Activated CD8-positive, alpha-beta T cell treated with anti-CD3 and anti-CD28 coated beads for 36 hours (primary cell): ENCODE measurements at places on chromosomes 2 and 18. TPM values are rescaled to one million over a fixed set of nuclear protein-coding genes. Genes with fewer than 3 reads are reported as not detected.
A peak's percentile ranks its signal among the peaks of the same experiment; 100 is the strongest.

DNA sequence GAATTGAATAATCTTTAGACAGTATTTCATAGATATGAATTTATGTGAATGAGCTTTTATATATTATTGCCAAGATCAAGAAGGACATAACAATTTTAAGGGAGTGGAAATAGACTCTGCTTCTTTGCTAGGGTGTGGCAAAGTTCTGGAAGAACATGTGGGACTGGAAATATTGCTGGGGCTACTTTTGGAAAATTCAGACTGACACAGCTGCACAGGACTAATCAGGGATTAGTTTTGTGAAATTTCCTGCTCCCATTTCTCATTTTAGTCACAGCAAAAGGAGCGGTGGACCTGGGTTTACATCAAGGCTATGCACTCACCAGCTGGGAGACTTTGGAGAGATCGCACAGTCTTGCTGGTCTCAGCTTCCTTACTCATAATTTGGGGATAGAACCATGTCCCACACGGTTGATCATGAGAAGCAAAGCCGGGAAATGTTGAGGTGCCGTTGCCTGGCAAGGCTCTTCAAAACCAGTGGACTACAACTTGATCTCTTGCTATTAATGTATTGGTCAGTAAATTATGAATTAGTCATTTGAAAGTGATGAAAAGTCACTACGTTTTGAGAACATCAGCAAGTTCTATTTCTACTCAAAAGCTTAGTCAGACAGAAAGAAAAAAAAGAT, 42.4 kb downstream of the IL1RL2 start:
- H3K4me1 ChIP-seq, result peaks cover 56% of the 10 kb centered on the region
- no peak for DNase-seq
- no peaks in the 10 kb centered on the region for H3K27me3 ChIP-seq

GRCh38 chr2:168035458-168035857, 211.9 kb downstream of the STK39 start:
- peaks cover 11% of the 10 kb centered on the region for H3K4me1 ChIP-seq
- H3K27ac ChIP-seq, result peak overlapping the region; percentile 21
- no peak overlapping the region for H3K4me3 ChIP-seq

GRCh38 chr2:10385933-10386773, 62.0 kb downstream of the ODC1 start:
- peaks cover 85% of the 10 kb centered on the region for H3K4me1 ChIP-seq
- H3K4me3 ChIP-seq, result no peak overlapping the region
- peak overlapping the region; percentile 77 for H3K27ac ChIP-seq

GRCh38 chr2:6657855-6658254, 207.9 kb downstream of the CMPK2 start:
- DNase-seq, result no peak
- no peak overlapping the region for H3K4me3 ChIP-seq
- H3K36me3 ChIP-seq, result no peaks in the 10 kb centered on the region
- H3K27ac ChIP-seq, result no peak overlapping the region
- H3K4me1 ChIP-seq, result no peaks in the 10 kb centered on the region

DNA sequence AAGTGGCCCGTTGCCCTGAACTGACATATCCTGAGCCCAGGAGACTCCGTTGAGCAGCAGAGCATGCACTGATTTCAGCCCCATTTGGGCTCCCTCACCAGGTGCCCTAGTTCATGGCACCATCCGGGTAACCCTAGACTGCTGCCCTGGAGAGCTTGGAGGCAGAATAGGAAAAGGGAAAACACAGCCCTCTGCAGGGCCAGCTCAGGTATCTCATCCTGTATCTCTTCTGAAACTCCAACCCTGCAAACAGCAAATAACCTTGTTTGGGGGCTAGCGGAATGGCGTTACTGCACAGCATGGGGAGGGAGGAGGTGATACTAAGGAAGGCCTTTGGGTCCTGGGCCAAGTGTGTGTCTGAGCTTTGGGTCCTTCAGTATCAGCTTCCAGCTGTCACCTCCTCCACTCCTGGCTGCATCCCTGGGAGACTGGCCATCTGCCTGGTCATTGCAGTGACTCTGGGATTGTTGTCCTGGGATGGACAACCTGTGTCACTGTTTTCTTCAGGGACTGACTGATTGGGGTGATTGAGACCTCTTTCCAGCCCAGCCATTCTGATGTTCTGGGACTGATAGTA, 233.8 kb upstream of the SKOR2 start:
- no peak overlapping the region for H3K27ac ChIP-seq
- H3K36me3 ChIP-seq, result no peaks in the 10 kb centered on the region
- H3K4me3 ChIP-seq, result no peak overlapping the region
- peaks cover 6% of the 10 kb centered on the region for H3K27me3 ChIP-seq
- no peaks in the 10 kb centered on the region for H3K4me1 ChIP-seq

DNA sequence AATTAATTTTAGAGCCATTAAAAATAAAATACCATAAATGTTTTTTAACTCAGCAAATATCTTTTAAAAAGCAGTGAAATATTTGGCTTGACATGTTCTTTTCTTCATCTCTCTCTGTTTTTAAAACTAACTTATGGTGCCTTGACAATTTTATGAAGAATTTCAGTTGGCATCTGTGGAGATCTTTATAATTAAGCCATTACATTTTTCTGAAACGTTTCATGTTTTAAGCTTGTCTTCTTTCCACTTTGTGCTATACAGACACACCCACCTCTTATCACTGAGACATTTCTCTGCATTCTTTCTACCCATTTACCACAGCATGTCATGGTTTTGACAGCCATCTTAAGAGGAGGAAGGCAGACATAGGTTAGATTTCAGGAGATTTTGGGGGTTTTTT, 915.1 kb upstream of the FSHR start:
- H3K4me1 ChIP-seq, result no peaks in the 10 kb centered on the region
- no peak overlapping the region for H3K4me3 ChIP-seq
- no peak overlapping the region for H3K27ac ChIP-seq
- H3K36me3 ChIP-seq, result no peaks in the 10 kb centered on the region
- H3K27me3 ChIP-seq, result no peaks in the 10 kb centered on the region

DNA sequence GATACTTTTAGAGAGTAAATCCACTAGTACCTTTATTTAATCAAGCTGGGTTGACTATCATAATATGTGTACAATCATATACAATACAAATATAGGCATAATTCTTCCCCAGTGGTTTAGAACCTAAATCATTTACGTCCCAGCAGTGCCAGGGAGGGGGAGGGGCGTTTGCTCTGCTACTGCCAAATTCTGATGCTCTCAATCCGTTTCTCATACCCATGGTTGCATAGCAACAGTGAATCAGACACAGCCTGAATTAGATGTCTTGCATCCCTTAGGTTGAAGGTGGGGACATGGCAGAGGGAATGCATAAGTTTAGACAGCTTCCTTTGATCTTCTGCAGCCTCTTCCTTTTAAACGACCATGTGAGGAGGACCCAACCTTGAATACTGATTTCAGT, 135.4 kb downstream of the ABCA12 start:
- no peaks in the 10 kb centered on the region for H3K4me1 ChIP-seq
- no peak overlapping the region for H3K4me3 ChIP-seq
- H3K27me3 ChIP-seq, result no peaks in the 10 kb centered on the region
- no peak for DNase-seq
- no peaks in the 10 kb centered on the region for H3K36me3 ChIP-seq

DNA sequence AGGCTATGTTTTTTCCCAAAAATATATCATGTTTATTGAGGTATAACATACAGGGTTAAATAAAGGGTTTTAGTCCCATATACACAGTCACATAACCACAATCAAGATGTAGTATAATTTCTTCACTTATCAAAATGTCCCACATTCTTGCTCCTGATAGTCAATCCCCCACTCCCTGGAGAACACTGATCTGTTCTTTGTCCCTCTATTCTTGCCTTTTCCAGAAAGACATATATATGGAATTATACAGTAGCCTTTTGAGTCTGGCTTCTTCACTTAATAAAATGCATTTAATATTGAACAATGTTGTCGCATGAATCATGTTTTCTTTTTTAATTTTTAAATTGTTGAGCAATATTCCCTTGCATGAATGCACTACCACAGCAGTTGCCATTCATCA, 1059.7 kb downstream of the TSN start:
- no peaks in the 10 kb centered on the region for H3K36me3 ChIP-seq
- H3K27me3 ChIP-seq, result no peaks in the 10 kb centered on the region
- no peak overlapping the region for H3K27ac ChIP-seq
- no peaks in the 10 kb centered on the region for H3K4me1 ChIP-seq
- DNase-seq, result no peak

DNA sequence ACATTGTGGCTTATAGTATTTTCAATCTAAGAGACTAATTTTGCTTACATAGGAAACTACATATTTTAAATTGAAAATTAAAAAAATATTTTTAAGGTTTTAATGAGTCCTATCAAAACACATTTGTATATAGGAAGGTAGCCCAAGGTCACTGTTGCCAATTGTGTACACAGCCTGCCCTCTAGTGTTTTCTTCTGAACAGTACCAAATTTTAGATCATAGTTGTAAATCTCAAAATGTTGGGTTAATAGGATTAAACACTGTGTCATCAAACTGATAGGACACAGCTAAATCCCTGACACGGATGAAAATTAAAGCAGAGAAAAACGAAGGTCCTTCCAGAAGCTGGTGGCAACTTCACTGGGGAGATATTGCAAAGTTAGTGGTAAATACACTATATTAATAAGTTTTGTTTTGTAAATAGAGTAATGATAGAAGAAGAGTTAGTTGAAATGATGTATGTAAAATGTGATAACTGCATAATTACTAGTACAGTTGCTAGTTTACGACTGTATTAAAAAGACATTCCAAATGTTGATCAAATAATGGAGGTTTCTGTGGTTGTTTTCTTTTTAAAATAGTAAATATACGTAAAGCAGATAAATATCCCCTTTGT, 19.7 kb downstream of the CLUL1 start:
- no peaks in the 10 kb centered on the region for H3K27me3 ChIP-seq
- H3K36me3 ChIP-seq, result no peaks in the 10 kb centered on the region
- no peak overlapping the region for H3K27ac ChIP-seq
- no peaks in the 10 kb centered on the region for H3K4me1 ChIP-seq
- no peak overlapping the region for H3K4me3 ChIP-seq

Gene DSC2
- not detected for total RNA-seq

Gene CFC1
- not detected for total RNA-seq

Gene SCN7A
- not detected for total RNA-seq

Gene FSHR
- total RNA-seq, result not detected

Gene IL1F10
- total RNA-seq, result not detected
